Brain microvascular endothelial cell (primary cell): ENCODE measurements at places on chromosomes 16 and 17.
A peak's percentile ranks its signal among the peaks of the same experiment; 100 is the strongest.

- DNase-seq: peak; percentile 7
Observed at GRCh38 chr16:54630284-54630967, 300.2 kb upstream of the IRX5 start.

GRCh38 chr17:29136998-29137730 is 43.0 kb downstream of the MYO18A start:
- no peak for DNase-seq

- DNase-seq: no peak
Observed at GRCh38 chr16:31131416-31131815, 4.1 kb downstream of the PRSS8 start.

GRCh38 chr17:58529275-58529674 is 14.8 kb upstream of the MTMR4 start:
- no peak for DNase-seq

DNA sequence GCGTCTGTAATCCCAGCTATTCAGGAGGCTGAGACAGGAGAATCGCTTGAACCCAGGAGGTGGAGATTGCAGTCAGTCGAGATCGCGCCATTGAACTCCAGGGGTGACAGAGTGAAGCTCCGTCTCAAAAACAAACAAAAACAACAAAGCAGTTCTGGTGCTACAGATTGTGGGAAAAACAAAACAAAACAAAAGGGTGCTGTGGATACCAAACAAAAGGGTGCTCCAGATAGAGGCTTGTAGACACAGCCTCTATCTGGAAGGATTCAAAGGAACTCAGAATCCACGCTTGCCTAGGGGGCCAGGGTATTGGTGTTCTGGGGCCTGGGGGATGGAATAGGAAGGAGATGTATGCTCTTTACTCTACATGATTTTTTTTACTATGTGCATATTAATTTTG is 2.5 kb downstream of the MYLK3 start:
- no peak for DNase-seq

DNA sequence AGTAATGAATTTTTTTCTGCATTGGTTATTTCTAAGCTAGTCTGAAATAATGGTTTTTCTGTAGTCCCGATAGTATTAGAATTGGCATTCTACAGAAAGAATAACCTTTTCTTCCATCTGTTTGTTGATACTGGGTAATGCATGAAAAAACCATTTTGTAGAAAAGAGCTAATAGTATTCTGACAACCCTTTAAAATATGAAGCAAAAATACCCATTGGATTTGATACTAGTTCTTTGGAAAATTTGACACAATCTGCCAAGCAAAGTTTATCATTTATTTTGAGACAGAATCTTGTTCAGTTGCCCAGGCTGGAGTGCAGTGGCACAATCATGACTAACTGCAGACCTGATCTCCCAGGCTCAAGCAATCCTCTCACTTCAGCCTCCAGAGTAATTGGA is 366.8 kb upstream of the MON1B start:
- DNase-seq: no peak

DNA sequence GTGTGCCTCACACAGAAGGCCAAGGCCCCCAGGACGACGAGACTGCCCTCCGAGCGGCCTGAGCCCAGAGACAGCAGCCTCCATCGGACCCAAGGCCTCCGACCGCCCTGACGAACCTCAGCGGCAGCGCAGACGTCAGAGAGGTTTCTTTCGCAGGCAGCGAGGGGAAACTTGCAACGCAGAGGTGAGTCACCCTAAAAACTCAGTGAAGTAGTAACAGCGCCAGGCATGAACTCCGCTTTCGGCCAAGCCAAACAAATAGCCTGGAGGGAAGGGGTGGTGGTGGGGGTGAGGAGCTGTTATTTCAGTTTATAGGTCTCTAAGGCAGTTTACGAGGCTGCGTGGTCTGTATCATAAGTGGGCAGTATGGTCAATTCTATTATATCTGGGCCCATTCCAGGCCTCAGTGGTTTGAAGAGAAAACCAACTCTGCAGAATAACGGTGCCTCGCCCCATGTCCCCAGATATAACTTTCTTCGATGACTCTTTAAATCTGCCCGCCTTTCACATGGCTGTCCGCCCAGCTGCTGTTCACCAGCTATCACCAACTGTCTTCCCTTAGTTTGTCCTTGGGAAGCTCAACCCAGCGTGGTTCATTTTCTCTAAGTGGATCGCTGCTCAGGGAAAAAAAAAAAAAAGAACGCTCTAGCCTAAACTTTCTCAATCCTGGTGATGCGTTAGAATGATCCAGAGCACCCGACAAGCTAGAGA is 43.5 kb upstream of the FOXF1 start:
- no peak for DNase-seq

- peak; percentile 11 for DNase-seq
Observed at GRCh38 chr17:30961209-30962188, 9.3 kb upstream of the RNF135 start.

DNA sequence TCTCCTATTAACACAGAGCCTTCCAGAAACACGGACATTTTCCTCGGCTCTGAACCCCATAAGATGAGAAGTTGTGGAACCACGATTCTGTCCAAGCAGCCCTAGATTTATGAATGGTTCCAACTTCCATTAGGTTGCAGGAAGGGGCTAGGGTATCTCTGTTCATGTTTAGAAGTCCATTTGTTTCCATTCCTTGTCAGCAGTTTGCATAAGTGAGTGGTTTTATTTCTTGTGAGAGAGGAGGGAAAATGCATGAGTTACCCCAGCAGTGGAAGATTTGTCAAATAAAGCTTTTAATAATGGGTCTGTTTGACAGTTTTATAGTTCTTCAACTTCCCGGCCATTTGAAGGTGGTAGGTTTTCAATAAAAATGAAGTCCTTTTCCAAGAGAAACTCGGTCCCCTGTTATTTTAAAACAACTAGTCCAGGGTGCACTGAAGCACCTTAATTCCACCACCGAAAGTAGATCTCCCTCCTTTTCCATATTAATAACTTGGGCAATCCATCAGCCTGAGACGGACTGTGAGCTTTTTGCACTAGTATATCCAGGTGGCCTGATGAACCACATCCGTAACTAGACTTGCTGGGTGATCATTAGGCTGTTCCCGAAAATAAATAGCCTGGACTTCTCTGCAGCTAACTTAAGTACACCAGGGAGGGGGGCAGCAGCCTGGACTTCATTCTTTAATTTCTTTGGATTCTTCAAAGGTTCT is 181.3 kb downstream of the TMEM114 start:
- no peak for DNase-seq

DNA sequence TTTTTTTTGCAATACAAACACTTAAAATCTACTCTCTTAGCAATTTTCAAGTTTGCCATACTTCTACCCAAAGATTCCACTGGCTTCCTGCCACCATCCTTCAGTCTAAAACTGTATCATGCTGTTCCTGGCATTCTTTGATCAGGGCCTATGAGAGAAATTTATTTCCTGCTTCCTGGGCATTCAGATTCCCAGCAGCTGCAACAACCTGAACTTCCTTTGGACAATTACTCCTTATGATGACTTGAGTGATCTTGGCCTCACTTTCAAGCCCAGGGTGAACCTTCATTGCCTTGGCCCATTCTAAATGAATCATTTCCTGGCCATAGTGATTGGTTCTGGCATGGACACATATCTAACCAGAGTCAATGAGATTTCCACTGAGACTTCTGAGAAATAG is 18.0 kb upstream of the MON1B start:
- no peak for DNase-seq

GRCh38 chr16:25010542-25010941 is 4.6 kb downstream of the ARHGAP17 start:
- DNase-seq: no peak

DNA sequence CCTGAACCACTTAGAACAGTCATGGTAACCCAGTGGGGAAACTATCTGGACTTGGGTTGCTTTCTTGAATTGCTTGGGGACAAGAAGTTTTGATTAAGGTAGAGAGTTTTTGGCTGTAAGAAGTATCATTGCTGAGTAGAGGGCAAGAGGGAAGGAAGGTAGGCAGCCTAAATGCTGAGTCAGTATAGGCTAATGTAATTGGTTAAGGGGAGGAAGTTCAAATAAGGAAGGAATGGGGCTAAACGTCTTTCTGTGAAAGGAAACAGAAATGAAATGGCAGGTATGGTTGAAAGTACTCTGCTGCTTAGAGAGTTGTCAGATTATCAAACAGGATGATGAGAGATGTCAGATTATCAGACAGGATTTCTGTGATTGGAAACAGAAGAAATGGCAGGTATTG is 20.3 kb downstream of the KPNB1 start:
- no peak for DNase-seq

DNA sequence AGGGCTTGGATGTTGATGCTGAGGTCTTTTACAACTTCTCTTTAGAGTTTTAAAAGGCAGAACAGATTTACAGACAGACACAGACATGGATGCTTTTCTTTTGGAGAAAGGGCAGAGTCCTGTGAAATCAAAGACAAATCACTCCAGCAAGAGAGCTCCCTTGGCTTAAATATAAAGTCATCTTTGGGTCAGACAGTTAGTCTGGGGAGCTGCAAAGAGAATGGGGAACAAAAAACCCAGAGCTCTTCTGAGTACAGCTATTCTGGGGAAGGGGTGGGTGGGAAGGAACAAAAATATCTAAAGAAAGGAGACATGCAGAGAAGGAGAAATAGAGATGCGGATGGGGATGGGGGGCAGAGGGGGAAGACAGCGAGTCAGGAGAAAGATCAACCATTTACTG is 266.6 kb downstream of the XYLT1 start:
- no peak for DNase-seq

DNA sequence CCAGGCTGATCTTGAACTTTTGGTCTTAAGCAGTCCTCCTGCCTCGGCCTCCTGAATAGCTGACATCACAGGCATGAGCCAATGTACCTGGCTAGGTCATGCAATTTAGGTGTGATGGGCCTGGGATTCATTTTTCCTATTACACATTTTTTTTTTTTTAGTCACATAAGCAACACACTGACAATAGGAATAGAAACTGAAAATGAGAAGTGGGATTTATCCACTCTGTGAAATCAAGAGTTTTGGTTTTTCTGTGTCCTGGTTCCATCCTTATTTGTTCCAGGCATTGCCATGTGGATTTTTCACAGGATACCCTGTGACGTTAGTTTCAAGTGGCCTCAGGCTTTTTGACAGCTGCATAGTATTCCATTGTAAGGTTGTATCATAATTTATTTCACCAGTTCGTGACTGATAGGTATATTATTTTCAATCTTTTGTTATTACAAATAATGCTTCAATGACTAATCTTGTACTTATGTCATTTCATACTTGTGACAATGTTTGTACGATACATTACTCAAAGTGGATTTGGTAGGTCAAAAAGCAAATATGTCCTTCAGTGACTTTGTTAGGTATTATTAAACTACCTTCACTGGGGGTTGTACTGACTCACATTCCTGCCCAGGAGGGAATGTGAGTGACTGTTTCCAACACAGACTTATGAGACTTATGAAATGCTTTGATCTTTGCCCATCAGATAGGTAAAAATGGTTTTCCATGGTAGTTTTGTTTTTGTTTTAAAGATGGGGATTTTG is 10.6 kb downstream of the ADCY7 start:
- no peak for DNase-seq

DNA sequence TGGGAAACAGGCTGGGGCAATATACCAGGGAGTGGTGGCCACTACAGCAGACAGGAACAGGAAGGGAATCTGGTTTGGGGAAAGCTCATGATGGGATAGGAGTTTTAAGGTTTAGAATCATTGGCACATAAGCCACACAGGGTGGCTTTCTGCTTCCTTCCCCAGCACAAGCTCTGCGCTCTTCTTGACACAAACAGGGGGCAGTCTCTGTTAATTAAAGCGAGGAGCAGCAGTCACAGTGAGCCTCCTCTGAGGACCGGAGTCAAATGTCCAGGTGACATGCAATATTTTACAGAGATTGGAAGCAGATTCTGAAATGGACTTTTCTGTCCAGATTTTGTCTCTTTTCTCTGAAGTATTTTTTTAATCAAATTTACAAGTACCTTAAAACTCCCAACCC is 2.8 kb upstream of the SHISA9 start:
- DNase-seq: no peak

DNA sequence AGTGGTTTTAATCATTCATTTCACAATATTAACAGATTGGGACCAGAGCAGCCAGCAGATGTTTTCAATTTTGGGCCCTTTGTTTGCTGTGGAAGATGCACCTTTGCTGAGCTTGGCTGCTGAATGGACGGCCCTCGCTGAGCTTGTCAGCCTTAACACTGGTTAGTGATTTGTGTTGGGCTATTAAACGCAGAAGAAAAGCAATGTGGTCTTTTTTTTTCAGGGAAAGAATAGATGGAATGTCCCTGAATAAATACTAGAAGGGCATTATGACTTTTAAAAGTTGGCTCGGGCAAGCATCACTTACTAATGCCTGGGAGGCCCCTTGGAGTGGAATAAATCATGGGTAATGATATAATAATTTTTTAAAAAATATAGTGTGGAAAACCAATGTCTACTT is 297.0 kb downstream of the MAP2K6 start:
- no peak for DNase-seq

DNA sequence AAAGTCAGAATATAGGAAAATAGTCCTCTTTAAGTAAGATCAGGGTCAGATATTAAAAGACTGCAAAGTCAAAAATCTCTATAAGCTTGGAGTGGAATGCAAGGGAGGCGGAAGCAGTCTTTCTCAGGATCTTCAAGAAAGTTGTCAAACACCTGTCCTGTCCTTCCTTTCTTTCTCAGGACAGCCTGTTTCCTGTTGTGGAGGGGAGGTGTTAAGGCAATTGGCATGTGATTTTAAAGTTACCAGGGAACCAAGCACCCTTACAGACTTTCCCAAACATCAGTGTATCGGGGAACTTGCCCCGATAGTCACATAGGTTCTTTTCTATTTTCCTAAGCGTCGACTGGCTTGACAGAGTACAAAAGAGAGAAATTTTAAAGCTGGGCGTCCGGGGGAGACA is 2.1 kb downstream of the ATP5PD start:
- DNase-seq: no peak

GRCh38 chr16:2428051-2428783 is 1.0 kb upstream of the CCNF start:
- no peak for DNase-seq

DNA sequence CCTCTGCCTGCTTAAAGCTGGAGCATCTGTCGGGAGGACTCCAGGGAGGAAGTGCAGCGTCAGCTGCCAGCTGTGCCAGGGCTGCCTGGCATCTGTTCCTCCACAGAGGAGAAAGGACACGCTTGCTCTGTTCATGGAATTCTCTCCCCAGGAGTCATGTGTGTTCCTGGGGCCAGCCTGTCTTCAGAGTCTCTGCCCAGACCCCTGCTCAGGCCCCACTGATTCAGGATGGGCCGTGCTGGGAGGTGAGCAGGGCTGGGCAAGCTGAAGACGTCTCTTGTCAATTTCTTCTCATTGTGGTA is 24.2 kb downstream of the CRISPLD2 start:
- DNase-seq: no peak

GRCh38 chr17:15264542-15264941 is 584 bp downstream of the PMP22 start:
- DNase-seq: no peak

- peak; percentile 37 for DNase-seq
Observed at GRCh38 chr17:64216000-64216337, 47.1 kb downstream of the TEX2 start.
